ENCODE measurements at places on chromosomes 2 and 18. TPM values are rescaled to one million over a fixed set of nuclear protein-coding genes. Genes with fewer than 3 reads are reported as not detected.

DNA sequence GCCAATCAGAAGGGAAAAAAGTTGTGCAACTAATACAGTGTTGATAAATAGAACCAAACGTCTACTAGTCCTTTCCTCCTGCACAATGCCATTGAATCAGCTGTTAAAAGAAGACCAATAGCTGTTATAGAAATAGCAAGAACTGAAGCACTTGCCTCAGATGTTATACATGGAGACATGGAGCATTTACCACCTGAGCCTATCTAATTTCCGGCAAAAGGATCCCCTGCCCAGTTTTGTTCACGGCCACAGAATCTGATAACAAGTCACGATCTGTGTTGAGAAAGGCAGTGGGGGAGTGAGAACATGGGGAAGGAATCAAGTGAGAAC lies 285.4 kb downstream of the ZEB2 start:
- H3K27ac ChIP-seq, result peak overlapping the region; percentile 7
- no peaks in the 10 kb centered on the region for H3K27me3 ChIP-seq
- peak; percentile 13 for DNase-seq
- H3K4me1 ChIP-seq, result peaks cover 38% of the 10 kb centered on the region
- peak overlapping the region; percentile 13 for H3K4me3 ChIP-seq

GRCh38 chr2:19894134-19894792 lies 7.5 kb downstream of the TTC32 start:
- H3K4me1 ChIP-seq, result peaks cover 37% of the 10 kb centered on the region
- H3K4me3 ChIP-seq, result no peak overlapping the region
- no peaks in the 10 kb centered on the region for H3K36me3 ChIP-seq
- H3K27me3 ChIP-seq, result no peaks in the 10 kb centered on the region
- H3K27ac ChIP-seq, result no peak overlapping the region

DNA sequence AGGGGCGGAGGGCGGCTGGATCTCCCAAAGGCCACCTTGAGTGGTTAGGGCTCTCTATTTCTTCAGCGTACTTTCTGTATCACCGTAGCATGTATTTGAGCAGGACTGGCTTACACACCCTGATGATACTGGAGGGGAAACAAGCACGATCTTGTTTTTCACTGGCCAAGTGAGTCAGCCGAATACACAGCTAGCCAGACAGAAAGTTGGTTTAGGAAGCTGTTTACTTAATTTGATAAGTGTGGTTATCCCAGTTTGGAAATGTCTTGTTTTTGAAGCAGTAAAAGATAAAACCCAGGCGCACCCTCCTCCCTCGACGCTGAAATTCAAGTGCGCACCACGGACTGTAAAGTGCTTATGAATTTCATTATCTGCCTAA lies 582 bp downstream of the RIOK3 start:
- peak overlapping the region; percentile 86 for H3K4me3 ChIP-seq
- no peaks in the 10 kb centered on the region for H3K36me3 ChIP-seq
- H3K27me3 ChIP-seq, result no peaks in the 10 kb centered on the region
- H3K4me1 ChIP-seq, result peaks cover 45% of the 10 kb centered on the region
- H3K27ac ChIP-seq, result peak overlapping the region; percentile 89

GRCh38 chr2:224377751-224378700 lies 23.9 kb downstream of the FAM124B start:
- no peaks in the 10 kb centered on the region for H3K4me1 ChIP-seq
- no peaks in the 10 kb centered on the region for H3K36me3 ChIP-seq
- no peaks in the 10 kb centered on the region for H3K27me3 ChIP-seq
- no peak overlapping the region for H3K4me3 ChIP-seq

FIGN gene
- not detected for total RNA-seq

LINC00305 gene
- total RNA-seq, result not detected

ANO7 gene
- total RNA-seq, result 0.86 TPM

CGREF1 gene
- 2.7 TPM for total RNA-seq

IAH1 gene
- 76.9 TPM for total RNA-seq

RNF152 gene
- 0.13 TPM for total RNA-seq

Measured in CD8-positive, alpha-beta memory T cell (primary cell).